ENCODE measurements at places on chromosomes 6 and 20.

DNA sequence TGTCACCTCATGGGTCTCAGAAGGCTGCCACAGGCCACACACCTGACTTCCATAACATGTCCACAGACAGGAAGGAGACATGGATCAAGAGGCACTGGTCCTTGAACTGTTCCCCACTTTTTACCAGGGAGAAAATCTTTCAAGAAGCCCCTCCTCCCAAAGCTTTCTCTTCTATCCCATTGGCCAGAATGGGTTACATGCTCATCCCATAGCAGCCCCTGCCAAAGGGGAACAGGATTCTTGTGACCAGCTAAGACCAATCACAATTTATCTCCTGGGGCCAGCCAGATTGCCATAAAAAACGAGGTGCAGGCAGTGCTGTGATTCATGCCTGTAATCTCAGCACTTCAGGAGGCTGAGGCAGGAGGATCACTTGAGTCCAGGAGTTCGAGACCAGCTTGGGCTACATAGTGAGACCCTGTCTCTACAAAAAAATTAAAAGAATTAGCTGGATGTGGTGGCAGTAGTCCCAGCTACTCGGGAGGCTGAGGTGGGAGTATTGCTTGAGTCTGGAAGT is 59.4 kb downstream of the TMEM242 start:
- DNase-seq = no peak

DNA sequence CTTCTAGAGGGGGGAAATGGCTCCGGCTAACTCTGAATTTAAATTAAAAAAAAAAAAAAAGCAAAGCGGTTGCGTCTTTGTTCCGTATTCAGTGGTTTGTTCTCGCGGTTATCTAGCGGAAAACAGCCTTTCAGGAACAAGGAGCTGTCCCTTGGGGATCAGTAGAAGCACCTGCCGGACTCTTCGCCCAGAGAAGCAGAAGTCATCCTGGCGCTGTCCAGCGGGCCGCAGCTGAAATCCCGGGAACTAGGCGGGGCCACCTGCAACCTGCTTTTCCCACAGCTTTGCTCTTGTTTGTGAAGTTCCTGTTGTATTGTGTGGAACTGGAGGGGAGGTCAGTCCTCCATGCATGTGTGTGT is 43.9 kb upstream of the GJE1 start:
- peak; percentile 55 for DNase-seq

GRCh38 chr6:37232430-37233017 is 25.0 kb upstream of the TBC1D22B start:
- DNase-seq = no peak

- DNase-seq = peak; percentile 16
These were observed at the start of gene SLC22A16 for GRCh38 chr6:110476046-110476849. Gene SLC22A16, minus strand, starts transcription at chr6:110476613. Its CDS starts 39 bp downstream, at chr6:110476574.

DNA sequence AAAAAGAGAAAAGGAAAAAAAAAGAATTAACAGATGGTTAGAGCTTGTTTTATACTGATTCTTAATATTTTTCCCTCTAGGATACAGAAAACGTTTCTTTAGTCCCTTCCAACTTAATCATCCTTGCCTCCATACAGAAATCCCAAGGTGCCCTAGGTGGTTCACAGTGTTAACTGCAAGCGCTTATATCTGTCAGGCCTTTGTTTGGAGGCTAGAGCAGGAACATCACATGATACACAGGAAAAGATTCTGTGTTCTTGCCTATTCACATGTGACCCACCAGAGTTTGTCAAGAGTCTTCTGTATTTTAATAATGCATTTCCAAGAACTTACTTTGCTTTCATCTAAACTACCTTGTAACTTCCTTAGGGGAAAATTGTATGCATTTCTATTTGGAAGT is 31.3 kb downstream of the ANKRD6 start:
- no peak for DNase-seq

DNA sequence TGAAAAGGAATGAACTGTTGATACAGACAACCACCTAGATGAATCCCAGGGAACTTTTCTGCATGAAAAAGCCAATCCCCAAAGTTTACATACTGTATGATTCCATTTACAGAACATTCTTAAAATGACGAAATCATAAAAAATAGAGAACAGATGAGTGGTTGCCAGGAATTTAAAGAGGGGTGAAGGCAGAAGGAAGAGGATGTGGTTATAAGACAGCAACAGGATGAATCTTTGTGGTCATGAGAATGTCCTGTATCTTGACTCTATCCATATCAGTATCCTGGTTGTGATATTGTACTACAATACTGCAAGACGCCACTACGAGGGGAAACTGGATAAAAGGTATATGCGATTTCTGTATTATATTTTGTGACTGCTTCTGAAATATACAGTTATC is 70.1 kb upstream of the EMILIN3 start:
- DNase-seq = peak; percentile 94

GRCh38 chr6:159462431-159462830 is 230.6 kb downstream of the SOD2 start:
- no peak for DNase-seq

- DNase-seq = no peak
These were observed 143.9 kb upstream of the RALGAPA2 start for GRCh38 chr20:20856306-20856705.

GRCh38 chr6:98514073-98514720 is 320.2 kb upstream of the POU3F2 start:
- no peak for DNase-seq

- DNase-seq = peak; percentile 66
These were observed 91.7 kb downstream of the MTFR2 start for GRCh38 chr6:136158387-136158821.

DNA sequence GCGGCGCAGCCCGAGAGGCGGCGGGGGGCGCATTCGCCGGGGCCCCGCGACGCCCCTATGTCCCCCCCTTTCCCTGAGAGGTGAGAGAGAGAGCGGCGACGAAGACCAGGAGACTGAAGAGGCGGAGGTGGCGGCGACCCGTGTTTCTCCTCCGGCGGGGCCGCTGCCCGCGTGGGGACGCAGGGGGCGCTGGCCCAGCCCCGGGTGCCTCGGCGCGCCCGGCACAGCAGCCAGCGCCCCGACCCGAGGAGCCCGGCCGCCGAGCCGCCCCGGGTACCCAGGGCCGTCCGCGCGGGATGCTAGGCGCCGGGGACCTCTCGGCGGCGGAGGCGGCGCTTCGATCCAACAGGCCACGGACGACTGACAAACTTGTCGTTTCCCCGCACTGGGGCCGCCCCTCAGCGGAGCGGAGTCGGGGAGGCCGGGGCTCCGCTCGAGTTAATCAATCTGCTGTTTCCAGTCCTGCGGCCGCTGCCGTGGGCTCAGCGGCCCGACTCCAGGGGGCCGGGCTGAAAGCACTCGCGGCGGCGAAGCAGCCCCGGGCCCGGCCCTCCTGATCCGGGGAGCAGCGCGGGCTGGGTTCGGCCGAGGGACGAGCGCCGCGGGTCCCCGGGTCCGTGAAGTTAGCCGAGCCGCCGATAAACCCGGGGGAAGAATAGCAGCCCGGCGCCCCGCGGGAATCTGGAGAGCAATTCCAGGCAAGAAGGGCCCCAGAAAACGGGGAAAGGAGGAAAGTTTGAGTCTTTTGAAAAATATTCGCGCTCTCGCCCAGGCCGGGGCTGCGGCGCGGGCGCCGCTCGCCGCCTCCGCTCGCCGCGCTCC is 631 bp downstream of the MDGA1 start:
- peak; percentile 20 for DNase-seq

- DNase-seq = no peak
These were observed 54.8 kb downstream of the EDN3 start for GRCh38 chr20:59355242-59355641.

- no peak for DNase-seq
These were observed 882.8 kb downstream of the TBC1D32 start for GRCh38 chr6:120451508-120451907.

- no peak for DNase-seq
These were observed 121.0 kb upstream of the PRDM1 start for GRCh38 chr6:105964979-105965760.

- peak; percentile 99 for DNase-seq
These were observed at the start of gene PTPN1 for GRCh38 chr20:50509923-50510705. Gene PTPN1, plus strand, starts transcription at chr20:50510383. Its CDS starts 145 bp downstream, at chr20:50510528.

DNA sequence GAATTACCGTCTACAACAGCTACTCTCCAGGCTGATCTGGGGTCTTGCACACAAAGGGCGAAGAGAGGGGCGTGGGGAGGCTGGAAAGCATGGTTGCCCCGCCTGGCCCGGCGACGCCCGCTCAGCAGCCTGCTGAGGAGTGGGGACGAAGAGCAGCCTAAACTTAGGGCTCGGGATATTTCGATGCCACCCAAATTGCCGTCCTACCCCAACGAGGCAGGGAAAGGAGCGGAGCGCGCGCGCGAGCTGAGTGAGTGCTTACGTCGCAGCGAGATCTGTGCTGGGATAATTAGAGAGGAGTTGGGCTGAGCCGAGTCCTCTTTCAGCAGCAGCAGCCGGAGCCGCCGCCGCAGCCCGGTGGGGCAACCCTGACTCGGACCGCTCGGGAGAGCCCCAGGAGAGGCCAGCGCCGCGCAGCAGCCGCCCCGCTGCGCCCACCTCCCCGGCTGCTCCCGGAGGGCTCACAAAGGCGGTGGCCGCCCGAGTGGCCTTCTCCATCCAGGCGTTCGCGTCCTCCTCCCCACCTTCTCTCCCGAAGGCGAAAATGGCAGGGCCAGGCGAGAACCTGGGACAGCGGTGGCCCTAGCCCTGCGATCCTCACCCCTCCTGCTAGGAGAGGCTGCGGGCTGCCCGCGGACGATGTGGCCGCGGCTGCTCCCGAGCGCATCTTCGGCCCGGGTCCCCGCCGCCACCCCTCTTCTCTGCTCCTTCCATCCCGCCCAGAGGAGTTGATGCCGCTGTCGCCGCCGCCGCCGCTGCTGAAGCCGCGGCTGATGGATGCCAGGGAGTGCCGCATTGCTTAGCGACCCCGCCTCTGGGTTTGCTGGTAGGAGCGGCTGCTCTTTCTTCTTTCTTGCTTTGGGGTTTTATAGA is at the start of gene CLVS2:
CLVS2 (plus strand) TSS at position 315 of the 873 bp plus-strand sequence. CDS start 1,543 bp downstream, outside the sequence.
- DNase-seq = peak; percentile 23

All from choroid plexus epithelial cell (primary cell).